ENCODE measurements at places on chromosomes 4 and X.

GRCh38 chr4:113065629-113066028, 16.2 kb downstream of the ANK2 start:
- DNase-seq: no peak

DNA sequence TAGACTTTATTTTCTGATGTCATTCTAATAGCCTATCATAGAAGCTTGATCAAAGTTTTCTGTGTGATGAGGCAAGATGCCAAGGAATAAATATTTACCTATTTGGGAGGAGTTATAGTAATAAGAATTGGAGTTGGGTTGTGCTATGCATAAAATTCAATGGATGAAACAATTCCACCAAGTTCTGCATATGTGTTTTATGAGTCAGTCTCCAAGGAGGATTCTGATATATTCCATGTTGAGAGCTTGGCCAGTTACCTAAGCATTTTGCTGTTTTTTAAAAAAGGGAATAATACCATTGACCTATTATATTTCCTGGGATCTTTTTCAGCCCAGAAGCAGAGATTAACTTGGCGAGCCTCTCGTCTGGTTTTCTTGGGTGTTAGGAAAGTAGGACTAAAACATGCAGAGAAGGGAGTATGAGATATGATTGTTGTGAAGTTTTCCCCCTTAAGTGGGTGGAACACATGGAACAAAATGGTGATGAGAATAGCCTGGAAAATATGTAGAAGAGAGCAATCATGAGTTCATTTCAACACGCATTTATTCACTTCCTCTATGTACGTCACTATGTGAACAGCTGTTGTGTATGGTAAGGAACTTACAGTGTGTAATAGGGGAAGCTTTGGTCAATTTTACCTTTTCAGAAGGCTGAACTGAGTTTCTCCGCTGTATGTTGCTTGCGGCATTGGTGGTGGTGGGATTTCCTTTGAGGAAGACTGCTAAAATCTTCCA, 39.2 kb downstream of the POLA1 start:
- DNase-seq: no peak

DNA sequence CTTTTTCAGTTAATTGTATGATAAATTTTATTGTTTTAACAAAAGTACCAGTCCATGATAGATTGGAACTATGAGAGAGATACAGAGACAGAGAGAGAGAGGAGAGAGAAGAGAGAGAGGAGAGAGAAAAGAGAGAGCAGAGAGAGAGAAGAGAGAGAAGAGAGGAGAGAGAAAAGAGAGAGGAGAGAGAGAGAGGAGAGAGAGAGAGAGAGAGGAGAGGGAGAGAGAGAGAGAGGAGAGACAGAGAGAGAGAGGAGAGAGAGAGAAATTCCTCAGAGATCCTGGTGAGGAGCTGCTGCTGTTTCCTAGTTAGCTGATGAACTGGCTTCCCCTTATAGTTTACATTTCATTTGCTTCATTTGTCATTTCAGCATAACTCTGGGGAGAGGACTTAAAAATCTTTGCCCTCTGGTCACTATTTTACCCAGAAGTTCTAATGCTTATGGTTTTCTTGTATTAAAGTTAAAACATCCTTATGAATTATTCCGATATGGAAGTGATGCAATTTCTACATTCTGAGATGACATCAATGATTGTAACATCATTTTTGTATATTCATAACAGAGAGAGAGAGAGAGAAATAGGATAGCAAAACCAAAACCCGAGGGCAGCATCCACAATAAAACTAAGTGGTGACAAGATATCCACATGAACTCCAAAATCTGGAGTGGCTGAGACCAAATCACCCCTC, 10.8 kb downstream of the CTAG1A start:
- no peak for DNase-seq

- no peak for DNase-seq
These were observed 32.7 kb upstream of the NKRF start for GRCh38 chrX:119638725-119639471.

- DNase-seq: no peak
These were observed 13.1 kb upstream of the FAM13A start for GRCh38 chr4:89070041-89070440.

DNA sequence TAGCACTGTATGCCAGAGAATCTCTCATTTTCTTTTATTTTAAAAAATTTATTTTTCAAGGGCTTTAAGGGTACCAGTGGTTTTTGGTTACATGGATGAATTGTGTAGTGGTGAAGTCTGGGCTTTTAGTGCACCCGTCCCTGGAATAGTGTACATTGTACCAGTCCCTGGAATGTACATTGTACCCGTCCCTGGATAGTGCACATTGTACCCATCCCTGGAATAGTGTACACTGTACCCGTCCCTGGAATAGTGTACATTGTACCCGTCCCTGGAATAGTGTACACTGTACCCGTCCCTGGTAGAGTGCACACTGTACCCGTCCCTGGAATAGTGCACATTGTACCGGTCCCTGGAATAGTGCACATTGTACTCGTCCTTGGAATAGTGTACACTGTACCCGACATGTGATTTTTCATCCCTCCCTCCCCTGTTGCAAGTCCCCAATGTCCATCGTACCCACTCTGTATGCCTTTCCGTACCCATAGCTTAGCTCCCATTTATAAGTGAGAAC, 56.1 kb upstream of the HELT start:
- no peak for DNase-seq

DNA sequence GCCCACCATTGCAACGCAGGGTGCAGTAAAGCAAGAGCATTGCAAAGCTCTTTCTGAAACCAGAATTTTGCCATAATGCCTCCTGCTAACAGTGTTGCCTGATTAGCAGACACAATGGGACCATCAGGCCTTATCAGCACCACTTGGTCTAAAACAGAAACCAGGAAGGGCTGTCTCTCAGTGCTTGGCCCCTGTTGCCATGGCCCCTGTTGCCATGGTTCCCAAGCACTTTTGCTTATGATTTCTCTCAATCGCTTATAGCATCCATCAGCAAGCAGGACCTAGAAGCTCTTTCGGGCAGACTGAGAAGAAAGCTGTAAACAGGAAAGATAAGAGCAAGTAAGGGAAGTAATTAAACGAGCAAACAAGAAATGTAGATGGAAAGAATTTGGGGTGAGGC, 36.8 kb downstream of the RTL5 start:
- DNase-seq: no peak

DNA sequence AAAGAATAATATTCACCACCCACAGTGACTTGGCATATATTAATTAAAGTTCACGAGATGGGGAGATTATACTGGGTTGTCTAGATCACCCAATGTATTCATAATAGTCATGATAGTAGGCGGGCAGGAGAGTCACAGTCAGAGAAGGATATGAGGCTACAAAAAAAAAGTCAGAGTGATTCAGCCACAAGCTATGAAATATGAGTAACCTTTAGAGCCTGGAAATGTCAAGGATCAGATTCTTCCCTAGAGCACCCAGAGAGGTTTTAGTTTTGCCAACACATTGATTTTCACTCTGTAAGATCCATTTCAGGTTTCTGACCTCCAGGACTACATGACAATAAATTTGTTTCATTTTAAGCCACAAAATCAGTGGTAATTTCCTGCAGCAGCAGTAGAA, 501.9 kb downstream of the GABRG1 start:
- no peak for DNase-seq

GRCh38 chr4:102717448-102718092, 43.2 kb downstream of the MANBA start:
- DNase-seq: no peak

DNA sequence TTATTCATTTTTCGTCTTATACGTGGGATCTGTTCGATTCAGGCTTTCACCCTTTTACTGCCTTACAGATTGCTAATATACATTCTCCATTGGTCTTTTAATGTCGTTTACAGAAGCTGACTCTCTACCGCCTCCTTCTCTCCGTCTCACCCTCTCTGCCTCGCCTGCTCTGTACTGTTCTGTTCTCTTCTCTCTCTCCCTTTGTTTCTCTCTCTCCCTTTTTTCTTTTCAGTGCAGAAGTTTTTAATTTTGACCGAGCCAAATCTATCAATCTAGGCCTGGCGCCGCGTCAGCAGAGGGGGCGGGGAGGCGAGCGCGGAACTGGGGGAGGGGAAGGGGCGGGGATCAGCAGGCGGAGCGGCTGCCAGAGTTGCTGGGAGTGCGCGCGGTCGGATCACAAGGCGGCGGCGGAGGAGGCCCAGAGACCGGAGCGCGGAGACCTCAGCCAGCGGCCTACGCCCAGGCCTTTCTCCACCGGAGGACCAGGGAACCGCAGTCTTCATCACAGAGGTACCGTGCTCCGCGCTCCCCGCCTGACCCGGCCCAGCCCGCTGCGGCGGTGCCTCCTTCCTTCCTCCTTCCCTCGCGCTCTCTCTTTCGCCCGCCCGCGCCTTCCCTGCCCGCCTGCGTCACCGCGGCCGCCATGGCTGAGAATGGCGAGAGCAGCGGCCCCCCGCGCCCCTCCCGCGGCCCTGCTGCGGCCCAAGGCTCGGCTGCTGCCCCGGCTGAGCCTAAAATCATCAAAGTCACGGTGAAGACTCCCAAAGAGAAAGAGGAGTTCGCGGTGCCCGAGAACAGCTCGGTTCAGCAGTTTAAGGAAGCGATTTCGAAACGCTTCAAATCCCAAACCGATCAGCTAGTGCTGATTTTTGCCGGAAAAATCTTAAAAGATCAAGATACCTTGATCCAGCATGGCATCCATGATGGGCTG, at the start of gene UBQLN2:
Gene UBQLN2 (plus strand): TSS at position 397 of the 931 bp plus-strand sequence. CDS start 247 bp downstream, at position 644.
- DNase-seq: peak; percentile 61

- DNase-seq: no peak
These were observed 980 bp downstream of the AP1S2 start for GRCh38 chrX:15853586-15854079.

GRCh38 chr4:108352664-108353308, 184.1 kb upstream of the LEF1 start:
- no peak for DNase-seq

- DNase-seq: no peak
These were observed 294.1 kb downstream of the ARHGAP10 start for GRCh38 chr4:148025981-148026380.

DNA sequence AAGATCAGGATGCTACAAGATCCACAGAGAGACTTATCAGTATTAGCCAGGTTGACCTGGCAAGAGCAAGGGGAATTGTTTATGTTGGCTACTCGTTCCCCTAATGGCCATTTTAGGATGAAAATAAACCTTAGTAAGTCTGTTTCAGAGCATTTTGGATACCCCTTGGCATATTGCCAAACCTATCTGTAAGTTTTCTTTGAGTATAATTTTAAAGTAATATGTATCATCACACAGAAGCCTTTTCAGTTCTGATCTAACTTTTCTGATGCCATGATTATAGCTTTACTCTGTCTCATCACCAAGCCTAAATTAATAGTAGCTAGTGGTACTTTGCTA, 99.7 kb downstream of the TSPAN7 start:
- DNase-seq: no peak

GRCh38 chr4:122652379-122652778, 31.5 kb upstream of the IL21 start:
- peak; percentile 7 for DNase-seq

DNA sequence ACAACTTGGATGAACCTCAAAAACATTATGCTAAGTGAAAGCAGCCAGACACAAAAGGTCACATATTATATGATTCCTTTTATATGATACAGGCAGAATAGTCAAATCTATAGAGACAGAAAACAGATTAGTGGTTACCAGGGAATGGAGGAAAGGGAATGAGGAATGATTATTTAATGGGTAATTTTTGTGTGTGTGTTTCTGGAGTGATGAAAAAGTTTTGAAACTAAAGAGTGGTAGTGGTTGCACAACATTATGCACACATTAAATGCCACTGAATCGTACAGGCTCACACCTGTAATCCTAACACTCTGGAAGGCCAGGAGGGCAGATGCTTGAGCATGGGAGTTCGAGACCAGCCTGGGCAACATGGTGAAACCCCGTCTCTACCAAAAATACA, 19.6 kb upstream of the SOD3 start:
- DNase-seq: no peak

GRCh38 chr4:160848901-160849760, 1314.7 kb downstream of the FSTL5 start:
- DNase-seq: no peak

- no peak for DNase-seq
These were observed at the start of gene RNF212 for GRCh38 chr4:1113311-1114009. Gene RNF212 (minus strand): TSS chr4:1113564. CDS start chr4:1113464, 100 bp downstream.

GRCh38 chr4:129565214-129565613, 469.3 kb downstream of the C4orf33 start:
- DNase-seq: no peak

GRCh38 chr4:140095694-140096482, 58.1 kb downstream of the MAML3 start:
- DNase-seq: no peak

GRCh38 chr4:88738180-88738579, 40.6 kb upstream of the NAP1L5 start:
- no peak for DNase-seq

DNA sequence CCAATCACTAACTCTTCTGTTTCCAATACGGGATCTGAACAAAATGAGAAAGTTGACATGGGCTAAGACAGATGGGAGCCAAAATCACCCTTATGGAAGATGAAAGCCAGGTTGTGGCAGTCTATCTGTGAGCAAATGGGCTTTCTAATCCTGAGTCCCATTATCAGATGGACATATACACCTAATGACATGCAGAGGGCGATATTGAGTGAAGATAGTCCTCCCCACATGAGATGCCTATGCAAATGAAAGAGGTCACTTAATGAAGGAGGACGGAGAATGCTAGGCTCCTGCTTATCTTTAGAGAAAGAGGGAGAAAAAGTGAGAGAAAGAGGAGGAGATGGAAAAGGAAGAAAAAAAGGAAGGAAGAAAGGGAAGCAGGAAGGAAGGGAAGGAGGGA, 547.5 kb downstream of the NLGN4X start:
- DNase-seq: no peak

GRCh38 chr4:34939073-34939472, 1305.2 kb downstream of the ARAP2 start:
- no peak for DNase-seq

GRCh38 chrX:119853444-119853843, 681 bp upstream of the UPF3B start:
- DNase-seq: no peak

- DNase-seq: no peak
These were observed 17.5 kb upstream of the C4orf36 start for GRCh38 chr4:86909546-86910295.

GRCh38 chr4:16227462-16227868, 1.2 kb upstream of the TAPT1 start:
- DNase-seq: no peak
